ENCODE measurements at places on chromosomes 7 and 10. TPM values are rescaled to one million over a fixed set of nuclear protein-coding genes. Genes with fewer than 3 reads are reported as not detected.

The ASIC3 gene
- total RNA-seq, result 2.2 TPM

The OR2A42 gene
- total RNA-seq, result not detected

GRCh38 chr7:51242881-51243518 is 73.6 kb downstream of the COBL start:
- DNase-seq, result no peak

- no peak for DNase-seq
These were observed 2.5 kb downstream of the ZEB1 start for GRCh38 chr10:31321396-31321941.

DNA sequence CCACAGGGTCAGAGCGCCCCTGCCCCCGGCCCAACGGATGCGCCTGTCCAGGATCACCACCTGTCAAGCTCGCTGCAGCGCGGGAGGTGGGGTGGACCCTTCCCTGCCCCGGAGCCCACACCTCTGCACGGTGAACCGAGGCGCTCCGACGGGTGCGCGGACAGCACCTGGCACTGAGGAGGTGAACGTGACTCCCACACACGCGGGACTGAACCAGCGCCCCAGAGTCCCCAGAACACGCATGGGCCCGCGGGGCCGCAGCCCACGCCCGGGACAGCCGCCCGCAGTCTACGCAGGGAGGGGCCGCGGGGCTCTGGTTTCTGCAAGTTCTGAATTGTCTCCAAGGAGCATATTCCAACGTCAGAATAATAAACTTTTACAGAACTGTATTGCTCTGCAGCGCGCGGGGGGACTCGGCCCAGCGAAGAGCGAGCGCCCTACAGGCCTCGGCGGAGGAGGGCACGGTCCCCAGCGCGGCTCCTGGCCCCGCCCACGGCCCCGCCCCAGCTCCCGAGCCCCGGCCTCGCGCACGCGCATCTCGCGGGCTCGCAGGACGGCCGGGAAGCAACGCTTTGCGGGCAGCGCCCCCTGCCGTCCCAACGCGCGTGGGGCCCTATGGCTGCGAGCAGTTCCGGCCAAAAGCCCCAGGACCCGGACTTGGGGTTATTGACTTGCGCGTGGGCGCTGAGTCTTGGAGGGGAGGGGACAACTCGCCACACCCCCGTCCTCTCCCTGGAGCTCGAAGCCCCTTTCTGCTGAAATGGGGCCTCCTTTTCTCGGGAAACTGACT is 29.7 kb downstream of the OAT start:
- DNase-seq, result peak; percentile 76
